ENCODE measurements at places on chromosomes 5 and 9.

DNA sequence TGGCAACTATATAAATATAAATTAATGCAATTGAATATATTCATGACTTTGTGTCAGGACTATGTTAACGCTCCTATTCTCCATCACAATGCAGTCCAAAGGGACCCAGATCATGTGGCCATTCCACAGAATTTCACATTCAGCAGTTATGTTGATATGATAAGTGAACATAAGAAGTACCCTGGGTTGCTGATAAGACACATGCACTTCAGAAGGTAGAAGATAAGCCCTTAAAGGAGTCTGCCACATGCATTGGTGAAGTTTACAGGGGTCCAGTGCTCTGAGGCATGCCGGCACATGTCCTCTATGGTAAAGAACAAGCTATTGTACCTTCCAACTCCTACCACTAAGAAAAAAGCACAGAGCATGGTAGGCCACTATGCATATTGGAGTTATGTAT is 76.4 kb downstream of the PHAX start:
- H3K4me3 ChIP-seq, result no peak overlapping the region
- no peak for DNase-seq
- H3K27me3 ChIP-seq, result no peaks in the 10 kb centered on the region
- H3K27ac ChIP-seq, result no peak overlapping the region
- H3K36me3 ChIP-seq, result no peaks in the 10 kb centered on the region
- H3K4me1 ChIP-seq, result no peaks in the 10 kb centered on the region

GRCh38 chr9:18111146-18111545 is 362.8 kb upstream of the ADAMTSL1 start:
- H3K27me3 ChIP-seq, result no peaks in the 10 kb centered on the region
- no peak overlapping the region for H3K4me3 ChIP-seq
- no peak overlapping the region for H3K27ac ChIP-seq
- no peak for DNase-seq
- no peaks in the 10 kb centered on the region for H3K4me1 ChIP-seq

GRCh38 chr9:87681271-87682061 is 44.5 kb upstream of the CTSL start:
- H3K36me3 ChIP-seq, result no peaks in the 10 kb centered on the region
- DNase-seq, result peak; percentile 4
- no peaks in the 10 kb centered on the region for H3K4me1 ChIP-seq
- no peak overlapping the region for H3K4me3 ChIP-seq

DNA sequence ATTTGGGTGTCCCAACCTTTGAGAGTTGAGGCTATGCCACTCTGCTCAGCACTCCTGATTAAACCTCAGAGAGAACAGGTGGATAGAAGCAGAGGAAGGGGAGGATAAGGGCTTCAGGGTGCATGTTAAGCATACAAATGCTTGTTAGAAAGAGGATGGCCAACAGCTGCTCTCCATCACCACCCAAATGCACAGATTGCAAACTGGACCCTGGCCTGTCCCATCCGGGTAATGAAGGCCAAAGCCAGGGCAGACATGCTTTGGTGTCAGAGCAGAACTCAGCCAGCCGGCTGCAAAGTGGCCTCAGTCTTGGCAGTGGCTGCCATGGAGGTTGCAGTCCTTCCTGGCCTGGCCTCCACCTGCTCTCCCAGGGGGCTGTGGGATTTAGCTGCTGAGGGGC is 84.3 kb downstream of the SIL1 start:
- no peaks in the 10 kb centered on the region for H3K36me3 ChIP-seq
- no peaks in the 10 kb centered on the region for H3K4me1 ChIP-seq
- no peak overlapping the region for H3K4me3 ChIP-seq
- no peak for DNase-seq
- no peaks in the 10 kb centered on the region for H3K27me3 ChIP-seq

DNA sequence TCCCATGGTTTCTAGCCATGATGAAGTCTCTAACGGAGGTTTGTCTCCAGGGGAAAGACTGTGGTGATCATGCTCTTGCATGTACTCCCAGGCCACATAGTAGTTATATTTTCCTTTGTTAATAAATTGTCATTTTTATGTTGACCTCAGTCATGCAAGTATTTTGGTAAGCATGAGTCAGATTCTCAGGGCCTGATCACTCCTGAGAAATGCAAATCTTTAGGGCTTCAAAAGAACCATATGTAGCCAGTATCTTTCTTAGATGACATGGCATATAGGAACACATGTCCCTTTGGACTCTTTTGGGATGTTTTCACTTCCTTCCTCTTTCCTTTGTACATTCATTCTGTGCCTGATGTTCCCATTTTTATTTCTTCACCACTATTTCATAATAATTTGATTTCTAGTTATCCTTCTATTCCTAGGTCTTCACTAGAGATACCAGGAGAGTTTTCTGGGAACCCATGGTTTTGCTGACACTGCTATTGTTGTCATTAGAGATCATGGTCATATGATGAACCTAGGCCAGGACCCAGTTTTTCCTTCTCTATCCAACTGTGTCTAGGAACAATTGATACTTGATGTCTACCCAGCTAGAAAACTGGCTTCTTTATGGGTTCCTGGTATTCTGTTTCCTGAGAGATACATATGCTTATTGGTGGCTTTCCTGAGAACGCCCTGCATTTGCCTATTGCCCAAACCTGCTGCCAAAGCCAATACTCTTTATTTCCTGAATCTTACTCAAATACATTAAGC is 248.1 kb upstream of the NREP start:
- no peaks in the 10 kb centered on the region for H3K36me3 ChIP-seq
- no peak for DNase-seq
- H3K27ac ChIP-seq, result no peak overlapping the region
- H3K27me3 ChIP-seq, result no peaks in the 10 kb centered on the region

- H3K27ac ChIP-seq, result no peak overlapping the region
- H3K4me1 ChIP-seq, result no peaks in the 10 kb centered on the region
- H3K36me3 ChIP-seq, result no peaks in the 10 kb centered on the region
- DNase-seq, result no peak
These were observed 215.2 kb downstream of the CRB2 start for GRCh38 chr9:123571240-123571639.

DNA sequence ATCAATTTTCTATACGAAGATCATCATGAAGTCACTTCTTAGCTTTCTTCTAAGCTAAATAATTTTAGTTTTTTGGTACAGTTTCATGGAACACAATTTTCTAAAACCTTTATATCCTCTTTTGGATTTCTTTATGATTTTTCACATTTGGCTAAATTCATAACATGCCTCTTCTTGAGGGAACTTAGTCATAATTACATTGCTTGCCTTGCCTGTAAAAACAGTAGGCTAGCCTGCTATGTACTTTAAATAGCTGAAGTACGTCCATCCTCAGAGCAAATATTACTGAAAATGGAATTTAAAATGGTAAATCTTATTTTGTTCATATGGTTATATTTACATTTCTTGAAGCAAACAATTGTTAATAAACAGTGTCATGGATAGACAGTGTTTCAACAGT is 225.0 kb downstream of the VPS13A start:
- H3K4me3 ChIP-seq, result no peak overlapping the region
- no peak overlapping the region for H3K27ac ChIP-seq
- H3K27me3 ChIP-seq, result no peaks in the 10 kb centered on the region
- H3K4me1 ChIP-seq, result no peaks in the 10 kb centered on the region
- no peaks in the 10 kb centered on the region for H3K36me3 ChIP-seq

GRCh38 chr5:94796586-94796985 is 178.1 kb downstream of the SLF1 start:
- no peak for DNase-seq
- H3K4me1 ChIP-seq, result no peaks in the 10 kb centered on the region
- no peaks in the 10 kb centered on the region for H3K27me3 ChIP-seq
- H3K36me3 ChIP-seq, result no peaks in the 10 kb centered on the region
- H3K4me3 ChIP-seq, result no peak overlapping the region
- H3K27ac ChIP-seq, result no peak overlapping the region

GRCh38 chr5:75753182-75753581 is 35.9 kb upstream of the POC5 start:
- no peak overlapping the region for H3K4me3 ChIP-seq
- H3K36me3 ChIP-seq, result no peaks in the 10 kb centered on the region
- DNase-seq, result no peak
- H3K27me3 ChIP-seq, result peaks cover 28% of the 10 kb centered on the region
- H3K27ac ChIP-seq, result no peak overlapping the region
- no peaks in the 10 kb centered on the region for H3K4me1 ChIP-seq

- H3K4me1 ChIP-seq, result peaks cover 15% of the 10 kb centered on the region
- no peaks in the 10 kb centered on the region for H3K27me3 ChIP-seq
- DNase-seq, result peak; percentile 48
- no peaks in the 10 kb centered on the region for H3K36me3 ChIP-seq
These were observed 15.3 kb downstream of the MYMK start for GRCh38 chr9:133509179-133510083.

DNA sequence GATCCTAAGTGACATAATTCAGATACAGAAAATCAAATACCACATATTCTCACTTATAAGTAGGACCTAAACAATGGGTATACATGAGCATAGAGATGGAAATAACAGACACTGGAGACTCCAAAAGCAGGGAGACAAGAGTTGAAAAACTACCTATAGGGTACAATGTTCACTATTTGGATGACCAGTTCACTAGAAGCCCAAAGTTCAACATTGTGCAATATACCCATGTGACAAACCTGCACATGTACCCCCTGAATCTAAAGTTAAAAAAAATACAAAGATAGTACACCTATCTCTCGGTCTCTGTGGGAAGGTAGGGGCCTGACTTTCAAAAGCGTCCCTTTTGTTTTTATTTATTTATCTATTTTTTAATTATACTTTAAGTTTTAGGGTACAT is 11.7 kb upstream of the OR1N1 start:
- no peak overlapping the region for H3K4me3 ChIP-seq
- no peak overlapping the region for H3K27ac ChIP-seq
- no peaks in the 10 kb centered on the region for H3K36me3 ChIP-seq
- no peak for DNase-seq
- H3K27me3 ChIP-seq, result no peaks in the 10 kb centered on the region

GRCh38 chr9:23736293-23736692 is 89.7 kb downstream of the ELAVL2 start:
- DNase-seq, result no peak
- peaks cover under 1% of the 10 kb centered on the region for H3K4me1 ChIP-seq
- no peak overlapping the region for H3K4me3 ChIP-seq
- no peaks in the 10 kb centered on the region for H3K36me3 ChIP-seq

- H3K4me1 ChIP-seq, result peaks cover 12% of the 10 kb centered on the region
- no peaks in the 10 kb centered on the region for H3K36me3 ChIP-seq
These were observed 2.3 kb upstream of the TSC1 start for GRCh38 chr9:132946631-132947295.

DNA sequence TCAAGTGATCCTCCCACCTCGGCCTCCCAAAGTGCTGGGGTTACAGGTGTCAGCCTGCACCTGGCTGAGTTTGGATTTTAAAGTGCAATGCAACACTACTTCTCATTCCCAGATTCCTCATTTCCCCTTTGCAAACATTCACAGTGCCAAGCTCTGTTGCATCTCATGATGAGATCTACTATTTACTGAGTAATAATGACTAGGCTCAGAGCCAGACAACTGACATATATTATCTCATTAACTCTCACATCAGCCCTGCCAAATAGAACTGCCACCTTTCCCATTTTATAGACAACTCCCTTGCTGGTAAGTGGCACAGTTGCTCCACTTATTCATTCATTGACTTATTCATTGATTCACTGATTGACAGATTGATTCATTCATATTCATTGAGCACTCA is 7.0 kb downstream of the PDE6A start:
- H3K27me3 ChIP-seq, result no peaks in the 10 kb centered on the region
- no peaks in the 10 kb centered on the region for H3K36me3 ChIP-seq
- H3K27ac ChIP-seq, result peak overlapping the region; percentile 95
- H3K4me3 ChIP-seq, result no peak overlapping the region
- no peak for DNase-seq

GRCh38 chr9:89277454-89277853 is 33.5 kb upstream of the CKS2 start:
- H3K4me3 ChIP-seq, result no peak overlapping the region
- H3K27me3 ChIP-seq, result no peaks in the 10 kb centered on the region
- DNase-seq, result no peak
- H3K36me3 ChIP-seq, result no peaks in the 10 kb centered on the region

- H3K27me3 ChIP-seq, result no peaks in the 10 kb centered on the region
- no peaks in the 10 kb centered on the region for H3K36me3 ChIP-seq
- no peak overlapping the region for H3K27ac ChIP-seq
- no peak overlapping the region for H3K4me3 ChIP-seq
- no peak for DNase-seq
These were observed 183.4 kb downstream of the TMC1 start for GRCh38 chr9:72704688-72705375.

DNA sequence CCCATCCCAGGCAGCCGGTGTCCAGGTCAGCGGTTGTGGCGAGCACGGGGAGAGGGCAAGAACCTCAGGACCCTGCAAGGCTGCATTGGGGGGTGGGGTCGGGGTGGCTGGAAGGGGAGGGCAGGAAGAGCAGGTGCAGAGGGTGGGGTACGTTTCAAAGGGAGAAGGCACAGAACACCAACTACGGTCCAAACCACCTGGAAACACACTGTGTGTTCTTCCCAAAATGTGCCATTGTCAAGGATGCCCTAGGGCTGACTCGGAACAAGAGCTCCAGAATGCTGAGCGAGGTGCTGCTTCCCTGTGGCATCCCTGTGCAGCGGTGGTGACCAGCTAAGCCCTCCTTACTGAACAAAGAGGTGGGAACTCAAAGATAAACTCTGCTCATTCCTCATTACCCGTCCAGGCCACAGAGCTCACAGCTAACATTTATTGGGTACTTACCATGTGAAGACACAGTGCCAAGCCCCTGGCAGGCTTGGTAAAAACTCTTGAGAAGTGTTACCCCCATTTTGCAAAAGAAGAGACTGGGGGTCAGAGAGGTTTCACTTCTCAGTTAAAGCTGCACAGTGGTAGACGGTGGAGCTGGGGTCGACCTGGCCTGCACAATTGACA is 153.8 kb downstream of the COL23A1 start:
- no peaks in the 10 kb centered on the region for H3K36me3 ChIP-seq
- no peak for DNase-seq
- no peaks in the 10 kb centered on the region for H3K4me1 ChIP-seq
- no peaks in the 10 kb centered on the region for H3K27me3 ChIP-seq
